ENCODE measurements at places on chromosomes 13 and 19. TPM values are rescaled to one million over a fixed set of nuclear protein-coding genes. Genes with fewer than 3 reads are reported as not detected.

SHD gene
- total RNA-seq: not detected

CARM1 gene
- total RNA-seq: 35.1 TPM

ACER1 gene
- not detected for total RNA-seq

CLEC4G gene
- total RNA-seq: 6.6 TPM

SIGLEC5 gene
- not detected for total RNA-seq

TTYH1 gene
- total RNA-seq: 0.60 TPM

LRG1 gene
- 1.4 TPM for total RNA-seq

PSG2 gene
- not detected for total RNA-seq

GSX1 gene
- total RNA-seq: not detected

Measured in posterior vena cava (tissue), 2 donors.